CD8-positive, alpha-beta memory T cell (primary cell): ENCODE measurements at places on chromosomes 4 and X.

- no peak for DNase-seq
Observed at GRCh38 chr4:151673908-151674520, 86.8 kb downstream of the GATB start.

DNA sequence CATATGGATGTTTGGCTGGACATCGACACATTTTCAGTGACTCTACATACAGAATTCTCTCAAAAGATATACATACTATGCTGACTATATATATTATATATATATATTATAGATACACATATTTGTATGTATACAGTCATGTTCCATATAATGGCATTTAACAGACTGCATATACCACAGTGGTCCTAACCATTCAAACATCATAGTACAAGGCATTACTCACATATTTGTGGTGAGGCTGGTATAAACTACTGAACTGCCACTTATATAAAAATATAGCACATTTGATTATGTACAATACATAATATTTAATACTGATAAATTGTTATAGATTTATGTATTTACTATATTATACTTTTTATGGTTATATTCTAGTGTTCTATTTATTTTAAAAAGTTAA, 168.5 kb downstream of the IL15 start:
- DNase-seq, result no peak

GRCh38 chr4:41506130-41506529, 31.8 kb upstream of the LIMCH1 start:
- DNase-seq, result no peak

DNA sequence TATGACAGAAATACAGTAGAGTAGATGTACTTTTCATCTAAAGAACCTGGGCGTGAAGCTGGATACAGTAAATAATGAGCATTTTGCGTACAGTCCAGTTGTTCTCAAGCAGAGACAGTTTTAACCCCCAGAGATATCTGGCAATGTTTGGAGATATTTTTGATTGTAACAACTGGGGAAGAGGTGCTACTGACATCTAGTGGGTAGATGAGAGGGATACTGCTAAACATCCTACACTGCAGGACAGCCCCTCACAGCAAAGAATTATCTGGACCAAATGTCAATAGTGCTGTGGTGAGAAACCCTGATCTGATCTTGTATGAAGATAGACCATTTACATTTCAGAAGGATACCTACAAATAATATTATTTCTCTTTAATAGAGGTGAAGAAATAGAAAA, 200.2 kb upstream of the FAM47A start:
- DNase-seq, result no peak

DNA sequence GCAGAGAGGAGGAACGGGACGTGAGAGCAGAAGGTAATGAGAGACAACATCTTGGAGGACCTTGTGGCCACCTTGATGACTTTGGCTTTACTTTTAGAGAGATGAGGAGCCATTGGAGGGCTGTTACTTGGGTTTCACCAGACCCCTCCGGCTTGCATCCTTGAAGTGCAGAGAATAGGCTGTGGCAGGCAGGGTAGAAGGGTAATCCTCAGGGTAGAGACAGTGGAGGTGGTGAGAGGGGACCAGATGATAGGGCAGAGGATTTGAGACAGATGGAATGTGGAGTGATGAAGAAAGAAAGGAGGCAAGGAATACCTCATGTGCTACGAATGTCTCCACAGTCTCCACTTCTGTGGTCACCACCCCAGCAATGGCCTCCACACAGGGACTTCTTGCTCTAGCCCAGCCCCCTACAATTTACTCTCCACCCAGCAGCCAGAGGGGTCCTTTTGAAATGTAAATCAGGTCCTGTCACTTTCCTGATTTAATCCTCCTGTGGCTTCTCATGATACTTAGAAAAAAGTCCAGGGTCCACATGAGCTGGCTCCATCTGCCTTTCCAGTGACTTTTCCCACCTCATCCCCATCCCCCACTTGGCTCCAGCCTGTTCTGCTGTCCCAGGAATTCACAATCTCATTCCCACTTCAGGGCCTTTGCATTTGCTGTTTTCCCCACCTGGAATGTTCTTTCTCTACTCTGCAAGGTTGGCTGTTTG, 115.0 kb downstream of the PJA1 start:
- DNase-seq, result no peak

DNA sequence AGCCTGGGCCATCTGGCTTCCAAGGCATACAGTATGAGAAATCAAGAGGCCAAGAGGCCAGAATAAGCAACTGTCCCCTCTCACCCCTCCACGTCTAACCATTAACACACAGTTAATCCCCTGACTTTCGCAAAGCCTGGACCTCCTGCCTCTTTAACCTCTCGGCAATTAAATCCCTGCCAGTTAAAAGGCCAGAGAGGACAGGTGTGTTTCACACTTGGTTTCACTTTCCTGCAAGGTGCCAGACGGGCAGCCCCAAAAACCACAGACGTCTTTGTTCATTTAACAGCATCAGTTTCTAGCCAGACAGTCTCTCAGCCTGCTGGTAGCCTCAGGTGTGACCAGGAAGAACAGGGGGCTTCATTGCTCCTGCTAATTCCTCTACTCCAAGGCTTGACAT, 91.1 kb upstream of the KIT start:
- DNase-seq, result peak; percentile 5

GRCh38 chrX:15985937-15986336, 131.3 kb upstream of the AP1S2 start:
- no peak for DNase-seq
